ENCODE measurements at places on chromosomes 2 and 18.
A peak's percentile ranks its signal among the peaks of the same experiment; 100 is the strongest.

- DNase-seq, result peak; percentile 90
Observed at GRCh38 chr18:26468931-26469340, 79.4 kb downstream of the KCTD1 start.

DNA sequence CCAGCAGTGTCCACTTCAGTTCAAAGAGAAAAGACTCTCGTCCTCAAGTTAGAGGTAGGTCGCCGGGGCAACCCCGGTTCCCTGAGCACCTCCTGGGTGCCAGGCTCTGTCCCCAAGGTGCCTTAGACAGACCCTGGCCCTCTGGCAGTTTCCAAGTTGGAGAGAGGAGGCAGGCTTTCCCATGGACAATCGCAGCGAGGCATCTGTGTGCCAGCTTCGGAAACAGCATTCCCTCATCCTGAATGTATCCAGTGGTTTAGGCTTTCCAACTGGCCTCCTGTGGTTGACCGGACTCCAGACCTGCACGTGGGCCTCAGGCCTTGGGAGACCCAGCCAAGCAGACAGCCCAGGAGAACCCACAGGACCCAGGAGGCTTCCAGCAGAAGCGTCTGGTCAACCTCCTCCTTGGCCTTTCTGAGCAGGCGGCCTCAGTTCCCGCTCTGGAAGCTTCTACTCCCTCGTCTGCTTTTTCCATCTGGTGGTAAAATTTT lies 70.3 kb downstream of the KCNF1 start:
- no peak for DNase-seq

DNA sequence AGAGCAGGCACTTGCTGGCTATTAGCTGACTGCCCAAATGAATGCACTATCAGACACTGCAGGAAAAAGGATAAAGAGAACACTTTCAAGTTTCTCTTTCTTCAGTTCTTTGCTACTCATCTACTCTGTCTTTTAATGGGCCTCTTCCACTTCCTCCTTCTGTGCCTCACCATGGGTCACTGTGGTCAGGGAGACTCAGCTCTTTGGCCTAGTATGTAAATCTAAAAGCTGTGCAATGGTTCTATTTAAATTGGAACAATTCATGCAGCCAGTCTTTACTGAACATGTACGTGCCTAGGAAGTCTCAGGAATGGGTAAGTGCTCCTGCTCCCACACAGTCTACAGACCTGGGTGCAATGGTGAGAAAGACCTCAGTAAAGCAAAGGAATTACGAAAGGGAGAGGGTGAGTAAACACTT lies 79.1 kb upstream of the DNMT3A start:
- DNase-seq, result no peak

DNA sequence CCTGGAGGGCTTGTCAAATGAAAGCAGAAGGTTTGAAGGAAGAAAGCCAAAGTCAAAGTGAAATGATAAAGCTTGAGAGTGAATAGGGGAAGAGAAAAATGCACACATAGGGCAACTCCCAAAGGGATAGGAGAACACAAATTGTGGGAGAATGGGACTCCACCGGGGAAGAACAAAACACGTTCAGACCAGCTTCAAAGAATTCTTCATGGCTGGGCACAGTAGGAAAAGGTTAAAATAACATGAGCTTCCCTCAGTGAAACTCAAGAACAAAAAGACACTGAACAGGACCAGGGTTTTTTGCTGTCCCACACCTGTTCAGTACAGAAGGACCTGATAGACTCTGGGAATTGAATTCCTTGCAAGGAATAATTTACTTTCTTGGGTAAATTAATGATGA lies 123.1 kb upstream of the NCKAP5 start:
- DNase-seq, result no peak

Measured in NCI-H748 treated with DMSO at 0.1 percent for 48 hours (cell line).